IPS DF 6.9 (cell line): ENCODE measurements at places on chromosomes 12 and 14.

- H3K27me3 ChIP-seq, result no peaks in the 10 kb centered on the region
- no peaks in the 10 kb centered on the region for H3K4me1 ChIP-seq
- no peak overlapping the region for H3K4me3 ChIP-seq
- no peak overlapping the region for H3K27ac ChIP-seq
- H3K36me3 ChIP-seq, result no peaks in the 10 kb centered on the region
Observed at GRCh38 chr12:94207849-94208621, 59.7 kb downstream of the PLXNC1 start.

- 0 out of 2 replicates have a peak, but pooled peaks cover 2% of the 10 kb centered on the region for H3K4me1 ChIP-seq
- H3K27ac ChIP-seq, result no peak overlapping the region
- no peaks in the 10 kb centered on the region for H3K27me3 ChIP-seq
Observed at GRCh38 chr14:34981743-34982420, 910 bp upstream of the SRP54 start.

DNA sequence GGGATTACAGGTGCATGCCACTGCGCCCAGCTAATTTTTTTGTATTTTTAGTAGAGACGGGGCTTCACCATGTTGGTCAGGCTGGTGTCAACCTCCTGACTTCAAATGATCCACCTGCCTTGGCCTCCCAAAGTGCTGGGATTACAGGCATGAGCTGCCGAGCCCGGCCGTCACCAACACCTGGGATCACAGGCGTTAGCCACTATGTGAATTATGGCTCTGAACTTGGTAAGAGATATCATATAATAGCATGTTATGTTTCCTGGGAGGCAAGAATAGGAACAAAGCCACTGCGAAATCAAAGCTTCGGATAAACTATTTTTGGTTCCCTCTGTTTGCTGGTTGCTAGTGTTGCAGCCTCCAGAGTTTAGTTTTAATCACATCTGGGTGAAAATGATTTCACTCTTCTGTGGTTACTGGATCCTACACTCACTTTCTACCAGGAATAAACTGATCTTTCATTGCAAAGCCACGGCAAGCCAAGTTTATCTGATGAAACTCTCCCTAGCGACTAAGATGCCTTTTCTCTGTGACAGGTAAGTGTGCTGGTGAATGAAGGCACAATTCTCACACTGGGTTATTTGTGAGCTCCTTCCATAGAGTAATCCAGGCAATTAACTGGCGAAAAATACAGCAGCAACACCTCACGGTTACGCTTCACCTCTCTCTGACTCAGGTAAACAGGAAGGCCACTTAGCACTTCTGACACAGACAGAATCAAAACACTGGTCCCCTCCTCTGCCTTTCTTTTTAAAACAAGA lies 16.7 kb downstream of the SNRNP35 start:
- H3K27me3 ChIP-seq, result no peaks in the 10 kb centered on the region
- DNase-seq, result no peak
- no peaks in the 10 kb centered on the region for H3K4me1 ChIP-seq
- no peak overlapping the region for H3K27ac ChIP-seq

DNA sequence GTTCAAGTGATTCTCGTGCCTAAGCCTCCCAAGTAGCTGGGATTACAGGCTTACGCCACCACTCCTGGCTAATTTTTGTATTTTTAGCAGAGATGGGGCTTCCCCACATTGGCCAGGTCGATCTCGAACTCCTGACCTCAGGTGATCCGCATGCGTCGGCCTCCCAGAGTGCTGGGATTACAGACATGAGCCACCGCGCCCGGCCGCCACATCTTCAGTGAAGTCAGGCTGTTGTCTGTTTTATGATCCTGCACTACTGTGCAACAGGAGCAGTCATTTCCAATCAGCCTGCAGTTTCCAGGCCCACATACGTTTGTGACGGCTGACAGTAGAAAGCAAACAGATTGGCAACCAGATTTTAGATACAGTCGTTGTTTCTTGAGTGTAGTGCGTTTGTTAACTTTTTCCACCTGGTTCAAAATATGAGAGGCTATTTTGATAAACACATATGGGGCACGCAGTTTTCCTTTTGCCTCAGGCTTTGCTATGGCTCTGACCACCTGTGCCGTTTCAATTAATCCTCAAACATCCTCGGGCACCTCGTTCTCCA lies 74.8 kb downstream of the LGMN start:
- no peak overlapping the region for H3K27ac ChIP-seq
- DNase-seq, result no peak
- no peak overlapping the region for H3K4me3 ChIP-seq
- no peaks in the 10 kb centered on the region for H3K4me1 ChIP-seq
- H3K36me3 ChIP-seq, result no peaks in the 10 kb centered on the region

DNA sequence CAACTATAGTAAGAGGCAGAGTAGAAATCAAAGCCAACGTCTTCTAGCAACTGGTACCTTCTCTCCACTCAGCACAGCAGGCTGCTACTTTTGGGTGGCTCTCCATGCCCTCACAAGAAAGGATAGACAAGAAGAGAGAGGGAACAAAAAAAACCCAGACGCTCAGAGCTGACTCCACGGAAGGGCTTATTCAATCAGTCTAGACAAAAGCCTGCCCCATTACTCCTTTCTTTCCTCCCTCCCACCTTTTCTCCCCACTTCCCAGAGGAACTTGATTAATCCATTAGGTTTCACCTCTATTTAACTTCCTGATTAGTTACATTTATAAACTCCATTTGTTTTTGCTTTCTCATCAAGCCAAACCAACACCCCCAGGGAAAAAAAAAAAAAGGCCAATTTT lies 71.1 kb upstream of the CCDC60 start:
- H3K27ac ChIP-seq, result no peak overlapping the region
- no peaks in the 10 kb centered on the region for H3K36me3 ChIP-seq
- no peaks in the 10 kb centered on the region; the same call in none of the 2 replicates for H3K27me3 ChIP-seq
- H3K4me1 ChIP-seq, result no peaks in the 10 kb centered on the region
- no peak overlapping the region for H3K4me3 ChIP-seq

DNA sequence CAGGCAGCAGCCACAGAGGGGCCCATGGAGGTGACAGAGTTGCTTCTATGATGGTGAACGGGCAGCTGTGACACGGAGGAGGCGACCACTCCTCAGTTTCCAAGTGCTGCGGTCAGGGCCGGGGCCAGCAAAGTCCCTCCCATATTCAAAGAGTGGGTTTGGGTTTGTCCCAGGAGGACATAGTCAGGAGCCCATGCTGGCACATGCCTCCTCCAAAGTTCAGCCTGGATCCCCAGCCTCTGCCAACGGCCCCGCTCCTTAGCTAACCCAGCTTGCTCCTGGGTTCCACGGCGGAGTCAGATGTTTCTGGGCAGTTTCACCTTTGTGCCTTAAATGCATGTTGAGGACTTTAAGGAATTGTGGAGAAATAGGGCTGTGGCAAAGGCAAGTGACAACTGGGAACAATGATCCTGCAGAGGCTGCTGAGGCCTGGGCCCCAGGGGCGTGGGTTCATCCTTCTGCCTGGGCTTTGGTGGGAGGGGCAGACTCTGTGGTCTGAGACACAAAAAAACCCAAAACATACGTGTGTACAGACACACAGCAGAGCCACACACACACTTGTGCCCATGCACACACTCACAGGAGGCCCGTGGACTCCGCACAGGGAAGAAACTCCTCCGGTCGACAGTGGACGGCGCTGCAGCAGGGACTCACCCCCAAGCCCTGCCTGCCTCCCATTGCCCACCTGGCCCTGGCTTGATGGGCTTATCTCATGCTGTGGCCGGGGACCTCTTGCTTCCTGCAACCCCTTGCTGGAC lies 399.4 kb downstream of the TMEM121 start:
- DNase-seq, result no peak
- H3K27me3 ChIP-seq, result no peaks in the 10 kb centered on the region
- H3K27ac ChIP-seq, result no peak overlapping the region
- H3K4me1 ChIP-seq, result no peaks in the 10 kb centered on the region
- H3K4me3 ChIP-seq, result no peak overlapping the region
